CD4-positive, alpha-beta T cell treated with Interleukin-4 for 1 hour (primary cell): ENCODE measurements at places on chromosomes 4 and X.

- DNase-seq, result no peak
These were observed 67.4 kb downstream of the VCX2 start for GRCh38 chrX:8103655-8104054.

DNA sequence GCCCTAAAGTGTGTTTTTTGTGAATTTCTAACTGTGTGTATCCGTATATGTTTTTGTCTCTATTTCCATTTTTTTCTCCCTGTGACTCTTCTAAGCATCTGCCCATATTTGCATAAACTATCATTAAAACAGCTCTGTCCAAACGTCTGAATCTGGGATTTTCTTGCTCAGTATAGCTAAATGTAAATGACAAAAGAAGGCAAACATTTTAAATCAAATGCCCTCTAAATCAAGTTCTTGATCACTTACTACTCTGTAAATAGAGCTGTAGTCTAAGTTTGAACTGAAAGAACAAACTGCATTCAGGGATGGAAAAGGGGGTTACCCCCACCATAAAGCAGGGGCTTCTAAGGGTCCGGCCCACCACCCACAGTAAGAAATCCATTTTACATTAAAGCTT is 432.0 kb upstream of the FAM241A start:
- DNase-seq, result no peak

GRCh38 chr4:153137677-153138630 is 66.3 kb upstream of the TRIM2 start:
- DNase-seq, result no peak

- DNase-seq, result peak; percentile 86
These were observed 200.4 kb downstream of the PTTG2 start for GRCh38 chr4:38160487-38161207.

DNA sequence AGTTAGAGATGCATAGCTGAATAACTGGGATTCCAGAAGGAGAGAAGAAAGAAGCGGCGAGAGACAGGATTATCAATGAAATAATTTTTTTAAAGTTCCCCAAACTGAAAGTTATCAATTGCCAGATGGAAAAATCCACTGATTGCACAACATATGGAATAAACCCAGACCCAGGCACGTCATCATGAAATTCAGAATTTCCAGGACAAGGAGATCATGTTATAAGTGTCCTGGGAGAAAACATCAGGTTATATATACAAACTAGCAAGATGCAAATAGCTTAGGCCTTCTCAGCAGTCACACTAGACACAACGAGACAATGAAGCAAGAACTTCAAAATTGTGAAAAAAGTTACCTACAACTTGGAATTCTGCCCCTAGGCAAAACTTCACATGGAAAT is 200.0 kb downstream of the PALLD start:
- DNase-seq, result no peak

DNA sequence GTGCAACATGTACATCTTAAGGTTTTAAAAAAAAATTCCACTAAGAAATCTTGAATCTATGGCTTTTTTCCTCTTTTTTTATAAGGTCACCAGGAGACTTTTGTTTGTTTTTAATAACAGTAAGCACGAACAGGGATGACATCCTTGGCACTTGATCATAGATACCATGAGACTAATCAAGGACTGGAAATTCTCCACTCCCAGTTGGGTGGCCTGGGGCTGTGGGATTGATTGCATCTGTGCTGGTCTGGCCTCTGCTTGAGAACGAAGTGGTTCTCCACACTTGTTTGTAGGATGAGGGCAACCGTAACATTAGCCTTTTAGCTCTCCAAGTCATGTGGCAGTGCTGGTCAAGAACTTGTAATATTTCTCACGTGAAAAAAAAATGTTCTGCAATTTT is 35.4 kb downstream of the SNX25 start:
- no peak for DNase-seq

DNA sequence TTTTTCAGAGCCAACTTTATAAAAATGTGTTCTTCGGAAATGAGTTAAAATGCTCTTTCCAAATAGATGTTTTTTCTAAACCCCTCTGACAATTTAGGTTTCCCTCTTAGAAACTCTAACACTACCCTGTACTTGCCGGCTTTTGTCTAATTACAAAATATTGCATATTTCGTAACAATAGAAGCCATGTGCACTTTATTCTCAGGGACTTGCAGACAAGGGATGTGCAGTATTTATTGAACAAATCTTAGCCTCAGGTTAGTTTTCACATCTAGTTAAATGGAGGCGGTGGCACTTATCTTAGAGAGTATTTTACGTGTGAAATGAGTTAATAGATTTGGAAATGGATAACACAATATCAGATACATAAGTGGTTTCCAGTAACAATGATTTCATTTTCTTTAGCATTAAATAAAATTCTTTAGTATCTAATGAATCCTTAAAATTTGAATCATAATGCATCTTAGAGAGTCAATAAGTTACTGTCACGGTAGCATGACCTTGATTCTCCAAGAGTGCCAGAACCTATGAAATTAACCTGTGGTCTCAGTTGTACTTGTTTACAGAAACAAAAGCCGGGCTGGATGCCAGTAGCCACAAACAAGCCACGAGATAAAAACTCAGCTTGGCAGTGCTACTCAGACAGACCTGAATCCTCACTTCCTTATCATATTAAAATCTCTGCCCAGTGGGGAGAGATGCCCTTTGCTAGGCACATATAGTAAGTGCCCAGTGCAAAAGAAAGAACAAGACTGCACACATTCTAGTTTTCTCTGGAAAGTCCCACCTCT is 772 bp upstream of the PABPC4L start:
- DNase-seq, result no peak

GRCh38 chrX:119762718-119763117 is 4.3 kb downstream of the SOWAHD start:
- no peak for DNase-seq

- DNase-seq, result no peak
These were observed 784 bp downstream of the MAP7D3 start for GRCh38 chrX:136250191-136251040.

DNA sequence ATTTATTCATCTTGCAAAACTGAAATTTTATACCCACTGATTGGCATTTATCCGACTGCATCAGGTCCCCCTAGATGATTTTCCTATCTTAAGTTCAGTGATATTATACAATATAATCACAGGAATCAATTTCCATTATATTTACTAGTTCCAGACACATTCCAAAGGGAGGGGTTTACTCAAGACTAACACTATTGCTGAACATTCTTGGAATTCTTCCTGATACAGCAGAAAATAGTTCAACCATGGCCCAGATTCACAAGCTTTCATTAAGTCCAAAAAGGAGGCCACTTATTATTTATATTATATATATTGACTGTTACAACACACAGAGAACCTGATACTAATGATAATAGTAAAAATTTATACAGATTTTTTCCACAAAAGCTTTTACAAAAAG is 2353.6 kb downstream of the PCDH7 start:
- DNase-seq, result no peak

- no peak for DNase-seq
These were observed 161.3 kb upstream of the MAMLD1 start for GRCh38 chrX:150201841-150202240.

GRCh38 chrX:44669626-44670025 is 127.0 kb upstream of the FUNDC1 start:
- no peak for DNase-seq

GRCh38 chr4:39660757-39661156 is 22.1 kb upstream of the SMIM14 start:
- DNase-seq, result no peak

- no peak for DNase-seq
These were observed 69.1 kb upstream of the FBXW7 start for GRCh38 chr4:152605031-152605430.

DNA sequence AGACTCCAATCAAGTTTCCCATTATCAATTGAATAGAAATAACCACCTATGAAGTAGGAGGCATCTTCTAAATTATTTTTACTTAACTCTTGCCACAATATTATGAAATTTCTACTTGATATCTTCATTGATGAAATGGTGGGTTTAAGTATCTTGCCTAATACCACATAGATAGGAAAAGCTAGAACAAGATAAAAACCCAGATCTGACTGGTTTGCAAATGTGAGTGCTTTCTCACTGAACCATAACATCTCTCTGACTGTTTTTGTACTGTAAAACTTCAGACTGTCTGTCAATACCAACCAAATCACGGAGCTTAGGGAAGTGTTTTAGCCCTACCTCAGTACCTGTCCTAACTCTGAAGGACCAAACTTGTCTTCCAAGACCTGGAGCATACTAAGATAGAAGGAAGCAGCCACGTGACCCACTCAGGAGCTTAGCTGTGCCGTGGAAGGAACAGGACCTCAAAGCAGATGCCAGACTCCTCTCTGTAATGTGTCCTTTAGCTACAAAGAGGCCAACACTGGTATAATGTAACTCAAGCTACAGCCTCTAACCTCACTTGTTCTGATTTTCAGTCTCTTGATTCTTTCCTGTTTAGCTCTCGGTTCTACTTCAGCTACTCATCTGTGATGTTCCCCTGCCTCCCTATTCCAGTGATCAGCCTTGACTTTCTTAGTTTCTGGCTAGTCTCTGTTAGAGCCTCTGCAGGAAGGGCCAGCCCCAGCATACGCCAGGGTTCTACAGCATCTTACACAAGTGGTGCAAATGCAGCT is 84.4 kb downstream of the LRP2BP start:
- DNase-seq, result no peak

- no peak for DNase-seq
These were observed 541.4 kb downstream of the ADGRL3 start for GRCh38 chr4:61741327-61742096.

GRCh38 chr4:164621886-164622521 is 131.9 kb upstream of the SMIM31 start:
- DNase-seq, result no peak

DNA sequence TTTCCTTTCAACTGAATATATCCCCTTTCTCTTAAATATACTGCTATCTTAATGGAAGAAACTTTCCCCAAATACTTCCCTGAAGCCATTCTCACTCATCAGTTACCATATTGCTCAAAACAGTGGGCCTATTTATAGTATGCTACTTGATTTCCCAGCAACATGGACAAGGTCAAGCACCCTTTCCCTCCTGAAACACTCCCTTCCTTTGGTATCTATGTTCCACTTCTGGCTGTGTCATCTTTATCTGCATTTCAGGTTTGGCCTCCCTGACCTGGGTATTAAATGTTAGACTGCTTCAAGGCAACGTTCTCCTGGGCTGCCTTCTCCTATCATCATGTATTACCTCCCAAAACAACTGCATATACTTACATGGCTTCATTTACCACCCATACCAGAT is 101.3 kb downstream of the ZAR1 start:
- DNase-seq, result no peak

DNA sequence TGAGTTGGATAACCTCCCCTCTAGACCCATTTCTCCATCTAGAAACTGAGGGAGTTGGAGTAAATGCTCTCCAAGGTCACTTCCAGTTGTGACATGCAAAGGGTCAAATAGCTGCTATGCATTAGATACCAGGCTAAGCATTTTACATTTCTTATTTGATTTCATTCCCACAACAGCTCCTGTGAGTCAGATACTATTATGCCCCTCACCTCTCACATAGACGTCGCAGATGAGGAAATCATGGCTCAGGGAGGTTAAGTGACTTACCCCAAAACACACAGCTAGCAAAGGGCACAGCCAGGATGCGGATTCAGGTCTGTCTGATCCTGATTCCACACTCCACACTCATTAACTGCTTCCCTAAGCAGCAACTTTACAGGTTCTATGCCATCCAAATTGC is 57.7 kb downstream of the PRPS1 start:
- DNase-seq, result no peak

- no peak for DNase-seq
These were observed 153.5 kb downstream of the CAMK2D start for GRCh38 chr4:113607998-113608397.

GRCh38 chr4:38666766-38667084 is 2.7 kb downstream of the KLF3 start:
- no peak for DNase-seq

- peak; percentile 92 for DNase-seq
These were observed 27.3 kb upstream of the CRLF2 start for GRCh38 chrX:1239681-1240142.

DNA sequence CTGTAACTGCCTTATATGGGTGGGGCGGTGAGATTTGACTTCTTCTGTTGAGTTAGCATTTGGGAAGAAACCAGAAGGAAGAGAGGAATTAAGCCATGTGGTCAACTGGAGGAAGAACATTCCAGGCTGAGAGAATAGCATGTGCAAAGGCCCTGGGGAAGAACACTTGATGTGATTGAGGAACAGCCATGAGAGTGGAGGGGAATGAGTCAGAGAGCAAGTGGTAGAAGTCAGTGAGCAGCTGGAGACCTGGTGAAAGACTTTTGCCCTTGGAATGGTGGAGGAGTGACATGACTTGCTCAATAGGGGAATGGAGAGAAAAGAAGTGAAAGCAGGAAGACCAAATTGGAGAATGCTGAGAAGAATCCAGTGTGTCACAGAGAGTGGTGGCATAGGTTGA is 327.8 kb upstream of the HAND2 start:
- DNase-seq, result no peak

GRCh38 chr4:152039691-152040090 is 278.9 kb upstream of the GATB start:
- DNase-seq, result no peak

GRCh38 chr4:139247241-139247640 is 32.8 kb downstream of the MGARP start:
- no peak for DNase-seq

GRCh38 chr4:82639971-82640370 is 78.2 kb upstream of the TMEM150C start:
- DNase-seq, result no peak

DNA sequence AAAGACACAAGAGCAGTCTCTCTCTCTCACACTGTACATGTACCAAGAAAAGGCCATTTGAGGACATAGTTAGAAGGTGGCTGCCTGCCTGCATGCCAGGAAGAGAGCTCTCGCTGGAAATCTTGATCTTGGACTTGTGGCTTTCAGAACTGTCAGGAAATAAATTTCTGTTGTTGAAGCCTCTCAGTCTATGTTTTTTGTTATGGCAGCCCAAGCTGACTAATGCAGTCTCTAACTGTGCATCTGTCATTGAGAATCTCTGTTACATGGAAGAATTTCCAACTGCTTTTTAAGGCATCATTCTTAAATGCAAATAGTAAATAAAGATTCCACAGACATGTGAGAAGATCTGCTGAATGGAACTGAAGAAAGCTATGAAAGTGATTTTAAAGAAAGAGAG is 198.3 kb downstream of the PCDH10 start:
- no peak for DNase-seq

DNA sequence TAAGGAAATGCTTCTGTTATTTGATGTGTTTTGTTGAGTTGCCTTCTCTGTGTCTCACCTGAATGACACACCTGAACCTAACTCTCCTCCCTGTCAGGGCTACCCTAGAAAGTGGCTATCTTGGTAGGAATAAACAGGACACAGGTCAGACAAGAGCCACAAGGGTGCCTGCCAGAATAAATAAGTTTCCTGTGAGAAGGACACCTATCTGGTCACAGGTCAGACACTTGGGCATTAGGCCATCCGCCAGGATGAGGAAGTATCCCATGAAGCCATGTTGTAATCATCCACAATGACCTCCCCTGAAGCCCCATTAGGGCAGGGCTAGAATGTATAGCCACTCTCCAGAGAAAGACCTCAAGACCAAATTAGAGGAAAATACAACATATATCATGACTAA is 318.8 kb downstream of the ZNF674 start:
- DNase-seq, result no peak

- peak; percentile 68 for DNase-seq
These were observed 48.0 kb downstream of the MAGEA9 start for GRCh38 chrX:149829751-149830191.

GRCh38 chr4:170805352-170805751 is 715.6 kb upstream of the AADAT start:
- no peak for DNase-seq
